Ovary (tissue), 10 donors: ENCODE measurements at places on chromosomes 11 and 22. TPM values are rescaled to one million over a fixed set of nuclear protein-coding genes. Genes with fewer than 3 reads are reported as not detected.

GRCh38 chr11:72738199-72739141, 13.7 kb downstream of the ARAP1 start:
- no peak for DNase-seq

- no peak for DNase-seq
Measured at GRCh38 chr22:46895753-46896152, 133.3 kb downstream of the TBC1D22A start.

DNA sequence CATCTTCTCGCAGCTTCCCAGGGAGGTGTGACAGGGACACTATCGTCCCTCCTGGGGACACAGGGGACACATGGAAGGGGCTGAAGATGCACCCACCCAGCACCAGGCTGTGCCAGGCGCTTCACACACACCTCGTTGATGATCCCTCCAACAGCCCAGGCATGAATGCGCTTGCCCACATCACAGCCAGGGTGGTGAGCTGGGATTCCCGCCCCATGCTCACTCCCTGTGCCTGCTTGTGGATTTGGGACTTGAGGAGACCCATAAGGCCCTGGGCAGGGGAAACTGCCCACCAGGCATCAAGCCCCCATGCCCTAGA, 57.8 kb downstream of the OTOG start:
- DNase-seq = no peak

DNA sequence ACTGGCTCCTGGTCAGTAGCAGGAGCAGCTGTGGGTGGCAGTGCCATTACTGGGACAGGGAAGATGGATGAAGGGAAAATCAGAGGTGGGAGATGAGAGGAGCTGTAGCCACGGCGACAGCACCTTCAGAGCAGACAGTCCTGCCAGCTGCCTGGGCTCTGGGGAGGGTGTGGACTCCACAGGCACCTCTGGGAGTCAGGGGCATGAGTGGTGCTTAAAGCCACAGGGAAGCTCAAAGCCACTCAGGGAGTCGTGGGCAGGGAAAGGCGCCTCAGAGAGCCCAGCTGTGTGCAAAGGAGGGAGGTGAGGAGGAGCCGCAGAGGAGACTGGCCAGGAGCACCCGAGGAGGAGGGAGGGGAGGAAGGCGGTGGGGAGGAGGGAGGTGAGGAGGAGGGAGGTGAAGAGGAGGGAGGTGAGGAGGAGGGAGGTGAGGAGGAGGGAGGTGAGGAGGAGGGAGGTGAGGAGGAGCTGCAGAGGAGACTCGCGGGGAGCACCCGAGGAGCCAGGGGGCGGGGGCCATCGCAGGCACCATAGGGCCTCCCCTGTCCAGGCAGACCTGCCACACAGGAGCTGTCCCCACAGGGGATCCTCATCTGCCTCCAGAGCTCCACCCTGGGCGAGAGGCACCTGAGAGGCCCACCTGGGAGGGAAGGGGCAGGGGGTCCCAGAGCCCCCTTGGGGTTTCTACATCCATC, 977.6 kb downstream of the BRD1 start:
- no peak for DNase-seq

- no peak for DNase-seq
Measured at GRCh38 chr11:77309401-77310085, 8.1 kb upstream of the GDPD4 start.

DNA sequence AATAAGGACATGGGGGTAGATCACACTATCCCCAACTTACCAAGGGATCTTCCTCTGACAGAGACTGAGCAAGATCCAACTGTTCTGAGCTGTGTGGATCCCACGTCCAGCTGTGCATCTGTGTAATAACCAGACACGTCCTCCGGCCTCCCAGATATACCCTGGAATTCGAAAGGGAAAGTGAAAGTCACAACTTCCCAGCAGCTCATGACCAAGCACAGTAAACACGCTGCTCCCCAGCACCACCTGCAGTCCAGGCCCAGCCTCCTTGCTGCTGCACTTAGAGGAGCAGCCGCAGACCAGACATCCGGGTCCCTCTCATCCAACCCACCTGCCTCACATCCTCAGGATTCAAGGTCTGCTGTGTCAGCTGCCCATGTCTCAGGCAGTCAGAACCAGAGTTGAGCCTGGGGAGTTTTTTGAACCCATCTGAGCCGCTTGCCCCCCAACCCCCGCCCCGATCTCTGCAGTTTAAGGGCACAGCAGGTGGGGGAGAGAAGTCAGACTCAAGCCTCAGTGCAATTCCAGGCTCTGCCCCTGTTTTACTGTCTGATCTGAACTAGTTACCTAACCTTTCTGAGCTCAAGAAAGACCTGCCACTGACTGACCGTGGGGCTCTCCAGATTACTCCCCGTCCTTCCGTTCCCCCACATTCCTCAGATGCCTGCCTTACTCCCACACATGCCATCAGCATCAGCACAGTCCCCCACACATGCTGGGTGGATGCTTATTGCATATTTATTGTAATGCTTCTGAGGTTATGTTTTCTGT, at the start of gene APOL2:
Gene APOL2 (minus strand): TSS at position 127 of the 771 bp plus-strand sequence. CDS start 6,365 bp downstream, outside the sequence.
- DNase-seq = peak; percentile 85

The EFCAB6 gene
- 2.5 TPM for polyA plus RNA-seq

The SULT4A1 gene
- 1.5 TPM for polyA plus RNA-seq

The DNAJB7 gene
- polyA plus RNA-seq = not detected

The GGTLC2 gene
- polyA plus RNA-seq = not detected
